Cortex of kidney (tissue), 1 donor: ENCODE measurements at places on chromosomes 7 and 10.

DNA sequence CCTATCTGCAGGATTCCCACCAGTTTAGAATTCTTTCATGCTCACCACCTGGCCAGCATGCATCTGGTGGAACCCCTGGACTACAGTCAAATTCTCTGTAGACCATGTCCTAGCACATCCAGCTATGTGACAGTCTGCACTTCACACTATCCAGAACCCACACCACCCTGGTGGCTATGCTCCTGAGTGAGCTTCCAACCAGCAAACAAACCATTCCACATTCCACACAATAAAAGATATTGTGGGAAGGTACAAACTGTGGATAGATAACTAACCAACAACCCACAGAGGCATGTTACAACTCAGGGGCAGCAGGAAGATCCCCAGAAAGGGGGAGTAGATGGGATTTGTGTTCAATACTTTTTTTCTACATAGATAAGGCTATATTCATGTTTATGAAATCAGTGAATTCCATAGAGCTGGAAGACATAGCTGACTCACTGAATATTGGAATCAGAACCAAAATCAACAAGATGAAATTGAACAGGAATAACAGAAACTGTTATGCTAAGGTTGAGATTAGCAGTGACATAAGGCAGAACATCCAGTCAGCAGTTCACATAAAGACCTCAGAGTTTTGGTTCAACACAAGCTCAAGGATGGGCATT, 72.5 kb downstream of the LRRC17 start:
- DNase-seq = no peak

GRCh38 chr7:47338026-47338425, 243.9 kb downstream of the TNS3 start:
- no peak for DNase-seq

DNA sequence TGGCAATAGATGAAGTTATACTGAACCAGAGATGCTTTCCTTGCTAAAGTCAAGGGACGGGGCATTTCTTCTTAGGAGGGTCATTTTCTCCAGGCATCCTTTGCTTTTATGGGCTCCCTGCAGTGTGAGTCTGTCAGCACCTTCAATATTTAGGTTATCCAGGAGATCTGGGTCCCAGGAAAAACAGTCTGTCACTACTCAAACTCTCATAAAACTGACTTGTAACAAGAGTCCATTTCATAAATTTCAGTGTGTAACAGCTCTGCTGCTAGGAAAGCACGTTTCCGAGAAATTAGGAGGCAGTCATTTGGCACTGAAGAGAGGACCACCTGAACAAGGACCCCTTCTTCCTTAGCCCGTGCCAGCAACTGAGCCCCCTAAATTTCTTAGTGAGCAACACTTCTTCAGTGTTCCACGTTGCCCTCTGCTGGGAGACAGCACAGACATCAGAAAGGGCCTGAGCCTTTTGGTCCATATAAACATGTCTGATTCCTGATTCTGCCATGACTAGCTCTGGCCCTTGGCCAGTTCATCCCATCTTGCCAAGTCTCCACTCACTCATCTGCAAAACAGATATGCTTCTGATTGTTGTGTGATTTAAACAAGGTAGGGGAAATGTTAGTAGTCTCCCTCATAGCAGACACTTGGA, 7.2 kb downstream of the GCC1 start:
- no peak for DNase-seq

DNA sequence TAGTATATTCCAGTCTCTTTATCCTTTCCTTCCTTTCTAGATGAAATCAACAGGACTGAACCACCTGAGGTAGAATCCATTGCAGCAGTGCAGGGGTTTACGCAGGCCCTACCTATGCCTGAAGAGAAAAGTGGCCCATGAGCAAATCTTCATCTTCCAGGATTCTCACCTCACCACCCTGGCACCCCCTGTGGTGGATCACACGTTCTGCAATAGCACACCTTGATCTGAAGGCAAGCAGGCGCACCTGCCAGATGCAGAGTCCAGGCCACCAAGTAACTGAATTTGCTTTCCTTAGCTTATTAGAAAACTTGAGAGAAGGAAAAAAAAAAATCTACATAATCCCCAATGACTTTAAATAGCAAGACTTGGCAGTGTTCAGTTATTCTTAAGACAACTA, 121.4 kb downstream of the PIP4K2A start:
- DNase-seq = no peak

- DNase-seq = no peak
These were observed 138.7 kb downstream of the NEURL1 start for GRCh38 chr10:103632247-103632642.

DNA sequence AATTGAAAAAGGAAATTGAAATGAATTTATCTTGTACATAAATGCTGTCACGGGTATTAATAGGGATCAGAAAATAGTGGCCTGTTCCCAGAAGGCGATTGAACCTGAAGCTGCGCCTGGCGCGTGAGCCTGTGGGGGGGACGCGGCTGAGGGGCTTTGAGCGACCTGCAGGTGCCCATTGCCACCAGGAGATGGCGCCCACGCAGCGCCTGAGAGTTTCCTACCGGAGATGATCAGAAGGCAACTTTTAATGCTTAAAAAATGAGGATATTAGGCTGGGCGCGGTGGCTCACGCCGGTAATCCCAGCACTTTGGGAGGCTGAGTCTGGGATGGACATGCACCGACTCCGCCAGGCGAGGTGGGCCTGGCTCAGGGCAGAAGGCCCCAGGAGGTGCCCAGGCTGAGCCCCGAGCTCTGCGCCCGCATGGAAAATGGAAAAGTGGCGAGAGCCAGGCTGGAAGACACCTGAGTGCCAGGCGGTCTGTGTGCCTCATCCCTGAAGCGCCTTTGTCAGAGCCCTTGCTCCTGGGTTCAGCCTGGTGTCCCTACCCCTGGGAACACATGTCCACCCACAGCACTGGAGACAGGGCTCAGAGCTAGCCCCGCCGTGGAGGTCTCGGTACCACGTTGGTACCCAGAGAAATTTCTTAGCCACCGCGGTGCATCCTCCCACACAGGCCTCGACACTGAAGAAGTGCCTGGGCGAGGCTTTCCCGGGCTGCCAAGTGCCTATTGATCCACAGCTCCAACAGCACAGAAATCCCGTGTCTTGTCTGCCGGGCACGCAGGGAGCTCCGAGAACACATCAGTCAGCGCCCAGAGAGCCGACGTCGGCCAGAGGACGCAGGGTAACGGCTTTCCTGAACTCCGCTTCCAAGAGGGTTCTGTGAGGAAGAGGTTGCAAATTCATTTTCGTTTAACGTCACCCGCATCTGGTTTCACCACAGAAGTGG, 117.4 kb downstream of the INPP5A start:
- DNase-seq = no peak

DNA sequence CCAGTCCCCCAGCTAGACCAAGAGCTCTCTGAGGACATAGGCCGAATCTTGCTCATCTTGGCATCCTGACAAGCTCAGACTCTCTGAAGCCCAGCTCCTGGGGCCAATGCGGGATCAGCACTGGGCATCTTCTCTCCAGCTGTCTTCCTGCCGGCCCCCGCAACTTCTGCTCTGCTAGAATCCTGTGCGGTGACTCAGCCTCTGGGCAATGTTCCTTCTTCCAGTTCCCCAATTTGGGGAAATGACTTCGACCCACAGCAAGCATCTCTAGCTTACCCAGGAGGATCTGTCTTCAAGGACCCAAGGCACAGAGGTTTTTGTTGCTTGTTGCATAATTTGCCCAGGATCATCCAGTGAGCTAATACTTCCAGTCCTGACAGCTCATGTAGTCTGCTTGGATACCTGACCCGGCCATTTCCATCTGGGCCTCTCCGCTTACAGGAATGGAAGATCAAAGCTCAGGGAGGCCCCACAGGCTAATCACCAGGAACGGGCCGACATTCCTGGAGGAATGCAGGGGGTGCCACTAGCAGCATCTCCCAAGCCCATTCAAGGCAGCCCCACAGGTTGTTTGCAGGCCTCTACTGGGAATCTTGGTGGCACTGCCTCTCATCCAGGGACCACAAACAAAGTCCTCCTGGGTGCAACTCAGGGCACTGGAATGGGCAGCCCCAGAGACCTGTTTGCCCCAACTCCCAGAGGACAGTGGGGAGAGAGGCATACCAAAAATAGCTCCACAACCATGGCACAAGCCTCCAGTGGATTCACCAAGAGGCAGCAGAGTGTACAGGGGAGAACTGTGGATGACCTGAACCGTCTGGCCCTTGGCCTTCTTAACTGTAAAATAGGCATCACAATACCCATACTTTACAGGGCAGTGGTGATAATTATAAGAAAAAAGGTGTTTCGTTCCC, 151.9 kb downstream of the NEURL1 start:
- DNase-seq = no peak

- no peak for DNase-seq
These were observed 260.6 kb upstream of the DKK1 start for GRCh38 chr10:52053497-52053896.

DNA sequence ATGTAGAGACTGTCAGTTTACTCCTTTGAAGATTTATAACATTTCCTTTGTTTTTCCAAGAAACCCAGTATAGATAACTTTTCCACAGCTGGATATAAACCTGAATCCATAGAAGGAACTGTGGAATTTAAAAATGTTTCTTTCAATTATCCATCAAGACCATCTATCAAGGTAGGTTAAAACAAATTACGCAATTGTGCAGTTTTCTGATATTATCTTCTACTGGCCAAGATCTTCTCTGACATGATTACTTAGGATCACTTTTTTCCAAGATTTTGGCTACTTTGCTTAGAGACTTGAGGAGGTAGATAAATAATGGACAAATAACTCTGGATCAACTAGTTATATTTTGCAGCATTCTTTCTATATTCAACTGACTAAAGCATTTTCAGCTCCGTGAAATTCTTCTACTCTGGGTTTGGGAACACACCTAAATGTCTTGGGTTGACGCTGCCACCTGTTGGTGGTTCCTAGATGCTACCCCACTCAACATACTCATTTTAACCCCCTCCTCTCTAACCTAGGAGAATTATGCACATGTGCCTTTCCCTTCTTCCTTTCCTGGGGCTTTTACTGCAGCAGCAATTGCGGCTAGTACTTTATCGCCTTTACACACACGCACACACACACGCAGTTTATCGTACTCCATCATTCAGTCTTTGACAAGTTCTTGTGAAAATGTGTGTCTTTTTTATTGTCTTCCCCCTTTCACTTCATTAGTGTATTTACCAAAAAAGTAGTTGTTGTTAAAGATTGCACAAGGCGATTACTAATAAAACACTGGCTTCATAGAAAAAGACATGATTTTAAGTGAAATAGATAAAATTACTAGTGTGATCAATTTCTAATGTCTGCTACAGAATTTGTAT, 32.7 kb downstream of the ABCB5 start:
- DNase-seq = no peak

DNA sequence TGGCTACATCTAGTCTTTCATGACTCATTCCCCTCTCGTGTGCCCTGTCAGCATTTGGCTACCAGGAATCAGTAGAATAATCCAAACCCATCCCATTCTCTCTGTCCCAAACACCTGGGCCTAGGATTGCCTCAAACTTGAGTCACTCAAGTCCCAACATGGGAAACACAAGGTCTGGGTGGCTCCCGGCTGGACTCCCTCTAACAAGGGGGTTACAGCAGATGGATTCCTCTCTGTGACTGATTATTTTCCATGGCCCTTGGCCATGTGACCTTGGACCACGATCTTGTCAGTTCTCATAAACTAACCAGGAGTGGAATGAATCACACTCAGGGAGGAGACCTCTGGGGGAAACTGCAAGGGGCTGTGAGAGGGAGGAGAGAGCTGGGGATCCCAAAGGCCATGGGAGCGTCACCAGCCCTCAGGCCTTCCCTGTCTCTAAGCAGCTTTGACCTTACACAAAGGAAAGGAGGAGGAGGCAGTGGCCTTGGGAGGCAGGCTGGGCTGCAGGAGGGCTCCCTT, 533.1 kb downstream of the KCNMA1 start:
- no peak for DNase-seq

- no peak for DNase-seq
These were observed 85.2 kb downstream of the WNT2 start for GRCh38 chr7:117237646-117238045.

GRCh38 chr7:136056651-136057231, 79.6 kb upstream of the MTPN start:
- DNase-seq = no peak

DNA sequence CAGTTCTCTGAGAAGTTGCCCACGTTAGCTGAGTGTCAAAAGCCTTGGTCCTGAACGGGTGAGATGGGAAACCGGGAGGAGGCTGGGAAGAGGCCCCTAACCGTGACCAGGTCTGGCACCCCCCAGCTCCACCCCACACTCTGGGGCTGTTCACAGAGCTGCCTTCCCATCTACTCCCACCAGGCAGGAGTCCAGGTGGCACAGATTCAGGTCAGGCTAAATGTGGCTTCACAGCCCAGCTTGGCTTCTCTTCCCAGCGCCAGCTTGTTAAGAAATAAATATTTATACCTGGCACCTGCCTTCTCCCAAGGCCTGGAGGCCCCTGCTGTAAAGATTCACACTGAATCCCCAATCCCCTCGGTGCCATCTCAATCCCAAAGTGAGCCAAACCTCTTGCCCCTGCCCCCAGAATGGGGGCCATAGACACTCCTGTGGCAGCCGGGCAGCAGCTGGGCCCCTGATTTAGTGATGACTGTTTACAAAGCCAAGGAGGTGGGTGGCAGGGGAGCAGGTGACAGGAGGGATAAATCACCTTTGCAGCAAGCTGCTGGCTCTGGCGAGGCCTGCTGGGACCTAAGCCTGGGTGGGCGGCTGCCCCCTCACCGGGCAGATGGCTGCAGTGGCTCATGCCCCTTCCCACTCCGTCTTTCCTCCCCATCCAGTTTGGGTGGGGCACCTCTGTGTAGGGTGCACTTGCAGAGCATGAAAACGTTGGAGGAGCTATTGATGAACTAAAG, 72.5 kb downstream of the GOLGA7B start:
- no peak for DNase-seq

DNA sequence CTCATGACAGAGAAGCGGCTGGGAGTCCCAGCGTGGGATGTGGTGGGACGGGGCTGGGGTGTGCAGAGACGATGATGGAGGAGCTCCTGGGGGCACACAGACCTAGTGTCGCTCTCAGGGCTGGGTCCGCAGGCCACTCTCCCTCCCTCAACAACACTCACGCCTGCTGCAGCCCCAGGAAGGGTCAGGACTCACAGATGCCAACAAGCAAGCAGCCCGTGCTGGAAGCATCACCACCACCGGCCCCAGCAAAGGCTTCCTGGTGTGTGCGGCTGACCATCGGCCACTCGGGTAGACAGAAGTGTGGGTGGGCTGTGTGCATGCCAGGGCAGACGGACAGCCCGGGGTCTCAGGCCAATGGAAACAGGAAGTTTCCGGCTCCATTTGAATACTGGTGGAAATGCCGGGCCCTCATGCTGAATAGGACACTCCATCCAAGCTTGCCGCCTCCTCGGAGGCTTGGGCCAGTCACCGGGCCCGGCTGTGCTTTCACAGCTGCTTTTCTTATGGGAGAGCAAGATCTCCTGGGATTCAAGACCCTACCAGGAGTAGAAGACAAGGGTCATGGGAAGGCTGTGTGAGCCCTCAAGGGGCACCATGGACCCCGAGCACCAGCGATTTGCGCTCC, 178.1 kb downstream of the ELFN1 start:
- DNase-seq = no peak

GRCh38 chr10:59965899-59966650, 59.7 kb upstream of the CCDC6 start:
- DNase-seq = no peak

GRCh38 chr7:37231613-37232012, 217.1 kb downstream of the ELMO1 start:
- DNase-seq = no peak
